Pulmonary artery endothelial cell (primary cell): ENCODE measurements at places on chromosomes 2 and 18.

- DNase-seq, result no peak
Observed at GRCh38 chr2:176104316-176105077, 2.6 kb upstream of the HOXD11 start.

GRCh38 chr2:74414881-74415761, 6.3 kb downstream of the C2orf81 start:
- DNase-seq, result no peak

GRCh38 chr2:69201259-69201658, 185.8 kb downstream of the GFPT1 start:
- DNase-seq, result no peak

GRCh38 chr2:30472326-30472725, 25.3 kb downstream of the LCLAT1 start:
- DNase-seq, result no peak

- no peak for DNase-seq
Observed at GRCh38 chr2:79591281-79591680, 78.4 kb downstream of the CTNNA2 start.

- DNase-seq, result no peak
Observed at GRCh38 chr2:195664528-195664927, 7.5 kb downstream of the SLC39A10 start.

- no peak for DNase-seq
Observed at GRCh38 chr18:57008001-57008686, 138.7 kb upstream of the BOD1L2 start.

- DNase-seq, result no peak
Observed at GRCh38 chr2:118693287-118693822, 154.1 kb downstream of the EN1 start.

- DNase-seq, result no peak
Observed at GRCh38 chr2:127619877-127620705, 25.9 kb upstream of the GPR17 start.

DNA sequence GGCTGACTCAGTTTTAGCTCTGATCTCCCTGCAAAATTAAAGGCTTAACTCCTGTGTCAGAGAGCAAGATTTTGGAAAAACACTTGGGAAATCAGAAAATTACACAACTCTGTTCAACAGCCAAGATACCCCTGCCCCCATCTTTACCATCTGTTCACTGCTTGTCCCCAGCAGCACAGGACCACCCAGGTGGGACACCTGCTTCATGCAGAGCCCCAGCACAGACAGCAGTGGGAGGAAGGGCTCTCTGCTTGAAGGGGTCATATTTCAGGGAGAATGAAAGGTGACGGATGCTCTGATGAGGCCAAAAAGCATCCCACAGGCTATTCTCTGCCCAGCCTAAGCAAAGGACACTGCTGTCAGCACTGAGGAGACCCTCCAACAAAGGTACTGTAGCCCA, 584.6 kb upstream of the KLHL29 start:
- no peak for DNase-seq

GRCh38 chr2:132974467-132975095, 304.6 kb upstream of the LYPD1 start:
- no peak for DNase-seq
